ENCODE measurements at places on chromosomes 13 and 19. TPM values are rescaled to one million over a fixed set of nuclear protein-coding genes. Genes with fewer than 3 reads are reported as not detected.
A peak's percentile ranks its signal among the peaks of the same experiment; 100 is the strongest.

The GNA15 gene
- 16.3 TPM for total RNA-seq

The INSR gene
- 18.9 TPM for total RNA-seq

The KLF5 gene
- 65.9 TPM for total RNA-seq

- DNase-seq: peak; percentile 41
These were observed 69.1 kb downstream of the ATP7B start for GRCh38 chr13:51942189-51942588.

- DNase-seq: no peak
These were observed 1.5 kb downstream of the ENOX1 start for GRCh38 chr13:43785261-43785649.
